ENCODE measurements at places on chromosomes 11 and 22. TPM values are rescaled to one million over a fixed set of nuclear protein-coding genes. Genes with fewer than 3 reads are reported as not detected.

Gene EIF4ENIF1
- total RNA-seq, result 37.0 TPM

DNA sequence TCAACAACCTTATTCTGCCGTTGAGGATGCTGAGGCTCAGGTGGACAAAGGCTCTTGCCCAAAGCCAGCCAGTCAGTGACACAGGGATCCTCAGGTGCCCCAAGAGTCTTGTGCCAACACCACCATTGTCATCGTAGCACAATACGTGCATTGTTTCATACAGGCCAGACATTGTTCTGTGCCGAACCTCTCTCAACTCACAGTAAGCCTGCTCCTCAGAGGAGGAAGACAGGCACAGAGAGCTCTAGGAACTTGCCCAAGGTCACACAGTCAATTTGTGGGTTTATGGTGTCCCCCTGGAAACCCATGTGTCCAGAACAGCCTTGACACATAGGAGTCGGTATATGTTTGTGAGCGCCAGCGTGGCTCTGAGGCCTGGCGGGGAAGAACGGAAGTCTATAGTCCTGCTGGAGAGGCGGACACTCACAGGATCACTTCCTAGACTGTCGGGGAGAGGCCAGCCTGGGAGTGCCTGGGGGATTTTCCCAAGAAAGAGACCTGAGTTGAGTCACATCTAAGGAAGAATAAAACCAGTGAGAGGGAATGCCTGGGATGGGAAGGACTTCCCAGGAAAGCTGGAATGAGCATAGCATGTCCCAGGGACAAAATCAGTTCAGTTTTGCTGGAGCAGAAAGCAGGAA, 20.2 kb downstream of the LIF start:
- H3K4me3 ChIP-seq, result no peak overlapping the region
- no peak for DNase-seq
- H3K27me3 ChIP-seq, result no peaks in the 10 kb centered on the region
- H3K4me1 ChIP-seq, result peaks cover 9% of the 10 kb centered on the region

DNA sequence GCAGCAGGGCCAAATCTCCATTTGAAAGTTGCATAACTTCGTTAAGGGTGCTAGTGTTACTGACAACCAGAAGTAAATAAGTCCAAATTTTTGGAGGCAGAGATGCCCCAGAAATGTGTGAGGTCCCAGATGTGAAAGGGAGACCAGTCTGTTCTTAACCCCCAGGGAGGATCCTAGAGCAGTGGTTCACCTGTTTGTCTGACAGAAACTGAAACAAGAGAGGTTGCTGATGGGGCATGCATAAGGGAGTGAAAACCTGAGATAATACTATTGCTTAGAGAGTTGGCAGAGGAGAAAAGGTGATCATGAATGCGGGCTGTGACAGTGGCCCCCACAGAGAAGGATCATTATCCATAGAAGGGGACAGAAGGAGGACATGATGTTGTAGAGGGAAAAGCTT, 3.8 kb downstream of the CBLIF start:
- H3K4me3 ChIP-seq, result no peak overlapping the region
- H3K4me1 ChIP-seq, result no peaks in the 10 kb centered on the region
- no peak overlapping the region for H3K27ac ChIP-seq
- H3K36me3 ChIP-seq, result no peaks in the 10 kb centered on the region

Gene PARVA
- 37.6 TPM for total RNA-seq

GRCh38 chr11:27506200-27507182, at the start of gene LIN7C:
TSS of gene LIN7C (minus strand) at chr11:27506769. CDS start at chr11:27506752, 17 bp downstream.
- H3K27me3 ChIP-seq, result no peaks in the 10 kb centered on the region
- peak within 1 kb of the TSS; percentile 93 for H3K27ac ChIP-seq
- peaks cover 10% of the 10 kb centered on the region for H3K4me1 ChIP-seq
- H3K36me3 ChIP-seq, result no peaks in the 10 kb centered on the region

GRCh38 chr11:19646921-19647320, 65.7 kb upstream of the NAV2 start:
- no peaks in the 10 kb centered on the region for H3K36me3 ChIP-seq
- no peak for DNase-seq
- no peak overlapping the region for H3K27ac ChIP-seq
- H3K27me3 ChIP-seq, result no peaks in the 10 kb centered on the region
- no peak overlapping the region for H3K4me3 ChIP-seq

DNA sequence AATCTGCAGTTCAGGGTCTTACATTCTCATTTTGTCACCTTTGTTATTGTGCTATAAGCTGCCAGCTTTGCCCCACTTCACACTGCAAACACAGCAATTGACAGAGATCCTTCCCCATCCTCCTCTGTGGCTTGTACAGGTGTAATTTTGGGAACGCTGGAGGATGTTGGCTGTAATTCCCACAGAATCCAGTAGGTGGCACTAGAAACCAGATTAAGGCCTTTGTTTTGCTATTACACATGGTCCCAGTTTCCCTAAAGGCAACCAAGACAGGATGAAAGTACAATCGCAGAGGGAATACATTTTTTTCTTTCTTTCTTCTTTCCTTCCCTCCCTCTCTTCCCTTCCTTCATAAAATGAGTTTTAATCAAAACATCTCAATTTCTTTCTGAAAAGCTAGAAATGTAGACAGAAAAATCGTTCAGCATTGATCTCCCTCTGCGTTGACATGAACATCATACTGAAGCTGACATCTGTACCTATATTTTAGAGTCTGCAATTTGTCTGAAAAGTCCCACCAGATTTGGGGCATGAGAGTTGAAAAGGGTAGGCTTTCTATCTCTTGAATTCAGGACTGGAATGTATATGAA, 21.3 kb upstream of the NELL1 start:
- no peak overlapping the region for H3K27ac ChIP-seq
- no peak for DNase-seq
- H3K27me3 ChIP-seq, result no peaks in the 10 kb centered on the region
- no peaks in the 10 kb centered on the region for H3K4me1 ChIP-seq
- H3K36me3 ChIP-seq, result no peaks in the 10 kb centered on the region

DNA sequence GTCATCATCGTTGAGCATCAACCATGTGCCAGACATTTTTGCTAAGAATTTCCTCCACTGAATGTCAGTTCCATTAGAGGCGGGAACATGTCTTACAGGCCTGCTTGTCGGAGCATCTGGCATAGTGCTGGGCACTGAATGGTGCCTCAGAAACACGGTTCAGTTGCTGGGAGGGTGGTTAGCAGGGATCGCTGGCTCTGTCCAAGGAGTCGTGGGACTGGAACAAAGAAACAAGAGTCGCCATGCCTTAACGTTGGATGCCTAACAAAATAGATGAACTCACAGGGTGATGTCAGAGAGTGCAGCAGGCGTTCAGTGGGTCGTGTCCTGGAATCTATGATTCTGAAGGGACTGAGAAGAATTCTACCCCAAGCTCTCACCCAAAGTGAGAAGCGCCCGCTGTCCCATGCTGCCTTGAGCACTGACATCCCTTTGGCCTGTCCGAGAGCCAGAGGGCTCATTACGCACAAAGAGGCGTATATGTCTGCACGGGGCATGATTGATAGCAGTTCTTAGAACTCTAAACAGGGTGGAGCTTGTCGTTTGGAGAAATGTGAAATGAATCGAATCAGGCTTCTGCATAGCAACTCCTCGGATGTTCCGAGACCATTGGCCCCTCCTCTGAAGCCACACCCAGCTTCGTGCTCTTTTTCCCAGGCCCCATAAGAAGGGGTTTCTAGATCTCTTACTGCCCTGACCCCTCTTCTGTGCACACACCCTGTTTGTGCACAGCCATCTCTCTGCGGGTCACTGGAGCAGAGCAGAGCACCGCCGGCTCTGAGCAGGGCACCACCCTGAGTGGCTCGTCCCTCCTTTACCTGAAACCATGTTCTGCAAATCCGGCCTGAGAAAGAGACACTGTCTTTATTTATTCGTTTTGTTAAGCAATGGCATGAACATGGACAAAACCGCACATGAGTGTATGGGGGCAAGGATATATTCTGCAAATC, 113.1 kb upstream of the B3GAT1 start:
- DNase-seq, result no peak
- no peaks in the 10 kb centered on the region for H3K36me3 ChIP-seq
- no peak overlapping the region for H3K4me3 ChIP-seq
- H3K27ac ChIP-seq, result no peak overlapping the region

DNA sequence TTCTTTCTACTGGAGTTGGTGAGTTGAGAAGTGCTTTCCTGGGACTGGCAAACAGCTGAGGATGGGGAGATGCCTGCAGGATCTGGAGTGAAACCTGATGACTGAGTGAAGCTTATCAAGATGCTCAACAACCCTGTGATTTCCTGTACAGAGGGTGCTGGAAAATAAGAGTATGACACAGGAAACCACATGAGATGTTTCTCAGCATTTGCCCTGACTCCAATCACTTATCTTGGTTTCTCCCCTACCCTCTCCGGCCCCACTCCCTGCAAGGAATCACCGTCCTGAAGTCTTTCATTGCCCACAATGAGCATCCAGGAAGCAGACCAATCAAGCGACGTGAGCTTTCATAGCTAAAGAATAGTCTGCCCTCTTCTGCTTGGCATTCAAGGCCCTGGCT, at the start of gene MRGPRX2:
MRGPRX2 (minus strand) TSS at position 89 of the 400 bp plus-strand sequence. CDS start 4,315 bp downstream, outside the sequence.
- no peaks in the 10 kb centered on the region for H3K4me1 ChIP-seq
- DNase-seq, result no peak
- no peak within 1 kb of the TSS for H3K27ac ChIP-seq
- no peaks in the 10 kb centered on the region for H3K27me3 ChIP-seq
- no peak within 1 kb of the TSS for H3K4me3 ChIP-seq

GRCh38 chr22:42910221-42910942, 53.3 kb upstream of the ARFGAP3 start:
- H3K4me1 ChIP-seq, result peaks cover 20% of the 10 kb centered on the region
- no peak overlapping the region for H3K4me3 ChIP-seq
- DNase-seq, result no peak
- H3K36me3 ChIP-seq, result peaks cover 4% of the 10 kb centered on the region
- H3K27me3 ChIP-seq, result no peaks in the 10 kb centered on the region

- no peak for DNase-seq
- H3K4me1 ChIP-seq, result peaks cover 7% of the 10 kb centered on the region
- no peaks in the 10 kb centered on the region for H3K27me3 ChIP-seq
- no peaks in the 10 kb centered on the region for H3K36me3 ChIP-seq
Observed at GRCh38 chr22:50058906-50059880, 1.1 kb upstream of the TTLL8 start.

DNA sequence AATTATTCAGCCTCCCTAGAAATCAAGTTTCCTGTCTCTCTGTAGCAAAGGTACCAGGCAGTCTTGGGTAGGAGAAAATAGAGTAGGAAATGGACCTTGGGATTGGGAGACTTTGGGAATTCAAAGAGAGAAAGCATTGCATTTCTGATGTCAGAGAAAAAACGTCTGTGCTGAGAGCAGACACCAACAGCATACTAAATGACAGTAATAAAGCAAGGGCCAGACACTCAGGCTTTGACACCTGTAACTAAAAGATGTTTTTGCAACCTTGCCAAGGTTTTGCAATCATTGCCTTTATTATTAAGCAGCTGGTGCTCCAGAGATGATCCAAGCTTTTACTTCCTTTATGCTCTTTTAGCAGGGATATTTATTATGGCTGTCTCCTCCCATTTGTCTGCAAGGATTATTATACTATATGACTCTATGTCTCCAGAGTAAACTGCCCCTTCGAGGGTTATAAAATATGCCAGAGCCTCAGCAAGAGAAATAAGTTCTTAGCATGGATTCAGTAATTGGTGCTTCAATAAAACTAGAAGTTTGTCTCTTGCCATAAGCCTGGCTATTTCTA, 85.2 kb upstream of the GRAMD1B start:
- no peaks in the 10 kb centered on the region for H3K4me1 ChIP-seq
- H3K36me3 ChIP-seq, result no peaks in the 10 kb centered on the region
- H3K27ac ChIP-seq, result no peak overlapping the region

Gene NRIP3
- 13.0 TPM for total RNA-seq

DNA sequence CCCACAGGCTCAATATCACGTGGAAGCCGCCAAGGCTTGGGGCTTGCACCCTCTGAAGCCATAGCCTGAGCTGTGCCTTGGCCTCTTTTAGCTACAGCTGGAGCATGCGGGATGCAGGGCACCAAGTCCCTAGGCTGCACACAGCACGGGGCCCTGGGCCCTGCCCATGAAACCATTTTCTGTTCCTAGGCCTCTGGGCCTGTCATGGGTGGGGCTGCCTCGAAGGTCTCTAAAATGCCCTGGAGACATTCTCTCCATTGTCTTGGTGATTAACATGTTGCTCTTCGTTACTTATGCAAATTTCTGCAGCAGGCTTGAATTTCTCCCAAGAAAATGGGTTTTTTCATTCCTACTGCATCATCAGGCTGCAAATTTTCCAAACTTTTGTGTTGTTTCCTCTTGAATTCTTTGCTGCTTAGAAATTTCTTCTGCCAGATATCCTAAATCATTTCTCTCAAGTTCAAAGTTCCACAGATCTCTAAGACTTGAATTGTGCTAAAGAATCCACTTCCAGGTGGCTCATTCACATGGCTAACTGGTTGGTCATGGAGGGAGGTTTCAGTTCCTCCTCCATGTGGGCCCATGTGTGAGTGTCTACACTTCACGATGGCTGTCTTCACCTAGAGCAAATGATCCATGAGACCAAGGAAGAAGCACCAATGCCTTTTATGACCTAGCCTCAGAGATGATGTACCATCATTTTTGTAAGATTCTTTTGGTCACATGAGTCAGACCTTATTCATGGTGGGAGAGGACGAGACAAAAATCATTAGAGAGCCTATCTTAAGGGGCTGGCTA, 7.4 kb upstream of the CREBZF start:
- H3K4me3 ChIP-seq, result no peak overlapping the region
- DNase-seq, result no peak
- H3K27me3 ChIP-seq, result no peaks in the 10 kb centered on the region
- no peaks in the 10 kb centered on the region for H3K4me1 ChIP-seq
- H3K36me3 ChIP-seq, result no peaks in the 10 kb centered on the region

DNA sequence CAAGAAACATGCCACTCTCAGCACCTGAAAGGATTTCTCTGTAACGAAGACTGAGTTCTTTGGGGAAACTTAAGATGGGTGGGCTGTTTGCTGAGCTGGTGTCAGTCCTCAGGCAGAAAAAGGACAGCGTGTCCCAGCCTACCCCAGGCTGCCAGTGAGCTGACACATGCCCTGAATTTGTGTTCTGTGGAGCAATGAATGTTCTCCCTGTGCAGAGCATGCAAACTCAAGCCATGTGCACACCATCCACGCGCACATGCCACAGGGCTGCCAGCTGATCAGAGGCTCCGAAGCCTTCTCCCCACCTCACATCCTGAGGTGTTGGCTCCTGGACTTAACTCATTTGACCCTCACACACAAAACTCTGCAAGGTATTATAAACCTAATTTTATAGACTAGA, 104.9 kb downstream of the KCNC1 start:
- no peak overlapping the region for H3K4me3 ChIP-seq
- H3K36me3 ChIP-seq, result no peaks in the 10 kb centered on the region
- H3K27me3 ChIP-seq, result no peaks in the 10 kb centered on the region
- H3K27ac ChIP-seq, result no peak overlapping the region
- DNase-seq, result no peak

DNA sequence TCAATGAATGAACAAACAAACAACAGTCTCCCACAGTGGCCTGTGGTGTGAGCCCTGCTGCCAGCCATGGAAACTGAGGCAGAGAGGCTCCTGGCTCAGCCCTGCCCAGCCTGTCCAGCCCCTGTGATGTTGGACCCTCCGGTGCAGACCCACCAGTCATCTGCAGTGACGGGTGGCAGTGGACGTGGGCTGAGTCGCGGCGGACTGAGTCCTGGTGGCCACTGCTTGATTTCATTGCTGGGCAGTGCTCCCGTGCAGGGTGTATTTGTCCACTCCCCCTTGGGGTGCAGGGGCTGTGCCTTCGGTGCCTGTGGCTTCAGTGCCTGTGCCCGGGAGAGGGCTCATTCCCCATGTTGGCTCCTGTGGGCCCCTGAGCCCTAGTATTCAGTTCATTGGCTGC, 31.9 kb upstream of the MUC5AC start:
- DNase-seq, result no peak
- H3K4me3 ChIP-seq, result no peak overlapping the region
- H3K27me3 ChIP-seq, result no peaks in the 10 kb centered on the region
- no peaks in the 10 kb centered on the region for H3K36me3 ChIP-seq
- H3K27ac ChIP-seq, result no peak overlapping the region
- H3K4me1 ChIP-seq, result no peaks in the 10 kb centered on the region

- no peaks in the 10 kb centered on the region for H3K27me3 ChIP-seq
- DNase-seq, result peak; percentile 75
Observed at GRCh38 chr11:62909107-62909894, 11.9 kb downstream of the CHRM1 start.

Measured in Caco-2 (cell line).